Kidney epithelial cell (primary cell): ENCODE measurements at places on chromosomes 11 and 22.

GRCh38 chr11:93908689-93909088 lies 58.3 kb upstream of the VSTM5 start:
- peak; percentile 92 for DNase-seq

DNA sequence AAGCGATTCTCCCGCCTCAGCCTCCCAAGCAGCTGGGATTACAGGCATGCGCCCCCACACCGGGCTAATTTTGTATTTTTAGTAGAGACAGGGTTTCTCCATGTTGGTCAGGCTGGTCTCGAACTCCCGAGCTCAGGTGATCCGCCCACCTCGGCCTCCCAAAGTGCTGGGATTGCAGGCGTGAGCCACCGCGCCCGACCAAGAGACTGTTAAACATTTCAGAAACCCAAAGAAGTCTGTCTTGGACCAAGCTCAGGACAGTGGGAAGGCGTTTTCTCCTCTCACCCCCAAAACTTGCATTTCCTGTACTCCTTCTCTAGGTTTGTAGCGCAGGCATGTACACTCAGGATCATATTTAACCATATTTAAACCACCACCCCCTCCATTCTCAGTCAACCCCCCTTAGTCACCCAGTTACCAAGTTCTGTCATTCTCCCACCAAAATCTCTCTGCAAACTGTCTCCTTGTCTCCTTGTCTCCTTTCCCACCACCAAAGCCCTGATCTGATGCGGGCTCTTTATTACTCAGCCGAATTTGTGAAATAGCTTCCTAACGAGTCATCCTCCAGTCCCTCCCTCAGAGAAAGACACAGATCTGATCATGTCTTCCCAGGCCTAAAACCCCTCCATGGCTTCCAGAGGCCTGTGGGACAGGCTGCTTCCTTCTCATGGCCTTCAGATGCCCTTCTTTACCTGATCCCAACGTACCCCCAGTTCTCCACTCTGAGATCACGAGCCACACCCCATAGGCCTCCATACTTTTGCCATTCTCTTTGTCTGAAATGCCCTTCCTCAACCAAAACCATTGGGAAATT lies 29.0 kb upstream of the CREB3L1 start:
- DNase-seq: peak; percentile 77

DNA sequence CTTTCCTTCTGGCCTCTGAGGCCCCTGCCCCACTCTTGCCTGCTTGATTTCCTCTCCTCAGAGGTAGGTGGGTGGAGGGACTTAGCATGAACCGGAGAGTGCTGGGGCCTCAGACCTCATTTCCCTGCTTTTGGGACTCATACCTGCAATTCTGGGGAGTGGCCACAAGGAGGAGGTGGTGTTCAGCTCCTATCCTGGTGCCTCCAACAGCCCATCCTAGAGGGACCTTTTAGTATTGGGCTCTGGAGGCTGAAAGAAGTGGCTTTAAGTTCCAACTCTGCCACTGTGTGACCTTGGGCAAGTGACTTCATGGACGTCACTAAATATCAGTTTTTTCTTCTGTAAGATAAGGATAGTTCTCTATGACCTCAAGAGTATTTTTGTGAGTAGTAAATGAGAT lies 98.6 kb downstream of the KIAA1671 start:
- no peak for DNase-seq

DNA sequence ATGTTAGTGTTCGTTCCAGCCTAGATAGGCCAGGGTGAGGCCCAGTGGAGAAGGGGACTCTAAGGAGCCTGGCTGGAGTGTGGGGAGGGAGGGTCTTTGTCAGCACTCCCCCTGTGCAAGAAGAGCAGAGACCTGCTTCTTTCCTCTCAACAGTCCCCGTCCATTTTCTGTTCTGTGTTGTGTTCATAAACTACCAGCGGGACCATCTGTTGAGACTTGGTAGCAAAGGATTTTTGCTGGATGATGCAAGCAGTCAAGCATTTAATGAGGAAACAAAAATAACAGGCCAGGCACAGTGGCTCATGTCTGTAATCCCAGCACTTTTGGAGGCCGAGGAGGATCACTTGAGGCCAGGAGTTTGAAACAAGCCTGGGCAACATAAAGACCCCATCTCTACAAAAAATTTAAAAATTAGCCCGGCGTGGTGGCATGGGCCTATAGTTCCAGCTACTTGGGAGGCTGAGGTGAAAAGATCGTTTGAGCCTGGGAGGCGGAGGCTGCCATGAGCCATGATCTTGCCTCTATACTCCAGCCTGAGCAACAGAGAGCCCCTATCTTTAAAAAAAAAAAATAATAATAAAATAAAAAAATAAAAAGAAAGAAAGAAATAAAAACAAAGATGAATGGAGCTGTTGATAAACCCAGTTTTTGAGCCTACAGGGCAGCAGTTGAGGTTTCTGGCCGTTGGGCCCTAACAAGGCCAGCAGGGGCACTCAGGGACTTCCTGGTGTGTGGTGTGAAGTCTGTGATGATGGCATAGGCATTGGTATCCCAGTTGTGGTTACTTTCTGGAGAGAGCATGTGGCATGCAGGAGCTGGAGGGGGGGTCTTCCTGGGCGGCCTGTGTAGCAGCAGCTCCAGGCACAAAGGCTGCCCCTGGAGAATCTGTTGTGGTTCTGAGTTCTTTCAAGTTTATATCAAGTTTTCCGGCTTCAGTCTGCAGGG lies 1.7 kb upstream of the TXNRD2 start:
- peak; percentile 71 for DNase-seq

DNA sequence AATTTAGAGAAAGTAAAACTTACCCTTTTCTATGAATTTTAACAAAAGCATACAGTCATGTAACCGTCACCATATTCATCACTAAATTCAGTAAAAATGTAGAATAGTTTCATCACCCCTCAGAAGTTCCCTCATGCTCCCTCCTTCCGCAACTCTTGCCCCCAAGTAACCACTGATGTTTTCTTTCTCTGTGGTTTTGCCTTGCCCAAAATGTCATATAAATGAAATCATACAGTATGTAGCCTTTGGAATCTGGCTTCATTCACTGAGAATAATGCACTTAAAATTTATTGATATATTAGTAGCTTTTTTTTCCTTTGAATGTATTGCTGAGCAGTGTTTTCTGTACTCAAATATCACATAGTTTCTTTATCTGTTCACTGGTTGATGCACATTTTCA lies 60.1 kb downstream of the DCUN1D5 start:
- DNase-seq: no peak

DNA sequence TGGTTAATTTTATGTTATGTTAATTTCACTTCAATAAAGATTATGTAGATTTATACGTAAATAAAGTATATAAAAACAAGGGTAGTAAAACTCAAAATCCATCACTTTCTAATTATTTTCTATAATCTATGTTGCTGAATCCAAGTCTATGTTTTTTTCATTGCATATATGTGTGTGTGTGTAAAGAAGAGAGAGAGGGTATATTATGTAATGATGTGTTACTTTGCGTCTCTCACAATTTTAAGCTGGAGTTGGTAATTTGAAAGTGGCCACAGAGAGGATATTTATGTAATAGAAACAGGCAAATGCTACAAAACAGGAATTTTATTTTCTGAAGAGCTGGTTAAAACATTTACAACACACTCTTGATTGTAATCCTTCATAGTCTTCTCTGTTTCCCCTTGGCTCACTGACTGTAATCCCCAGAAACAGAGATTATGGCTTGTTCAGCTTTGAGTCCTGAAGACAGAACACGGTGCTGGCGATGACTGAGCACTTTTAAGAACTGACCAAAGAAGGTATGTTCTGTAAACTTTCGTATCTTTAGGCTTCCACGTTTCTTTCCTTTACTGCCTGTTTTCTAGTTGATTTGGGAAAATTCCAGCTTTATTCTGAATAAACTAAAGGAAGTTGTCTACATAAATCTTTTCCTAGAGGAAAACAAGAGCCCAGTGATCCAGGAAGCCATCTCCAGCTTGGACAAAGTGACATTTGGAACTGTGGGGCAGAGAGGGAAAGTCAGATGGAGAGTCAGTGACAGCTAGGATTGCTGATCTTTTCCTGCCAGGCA lies 43.6 kb downstream of the OR2AG2 start:
- DNase-seq: no peak

- DNase-seq: no peak
These were observed 104.8 kb downstream of the ARHGAP42 start for GRCh38 chr11:100791860-100792259.

DNA sequence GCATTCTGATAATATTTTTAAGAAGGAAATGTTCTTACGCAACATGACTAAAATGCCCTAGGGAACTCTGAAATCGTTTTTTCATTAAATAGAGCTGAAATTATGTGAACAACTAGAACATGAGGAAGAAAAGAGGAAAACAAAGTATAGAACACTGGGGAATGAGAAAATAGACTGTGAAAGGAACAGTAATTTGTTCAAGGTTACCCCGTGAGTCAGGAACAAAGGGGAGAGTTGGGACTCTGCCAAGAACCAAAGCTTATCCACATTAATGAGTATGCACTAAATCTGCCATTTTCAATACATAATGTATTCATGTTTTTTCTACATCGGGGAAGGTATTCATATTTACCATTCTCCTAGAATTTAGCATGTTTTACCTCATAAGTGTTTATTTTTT lies 961.8 kb upstream of the CCDC90B start:
- no peak for DNase-seq

DNA sequence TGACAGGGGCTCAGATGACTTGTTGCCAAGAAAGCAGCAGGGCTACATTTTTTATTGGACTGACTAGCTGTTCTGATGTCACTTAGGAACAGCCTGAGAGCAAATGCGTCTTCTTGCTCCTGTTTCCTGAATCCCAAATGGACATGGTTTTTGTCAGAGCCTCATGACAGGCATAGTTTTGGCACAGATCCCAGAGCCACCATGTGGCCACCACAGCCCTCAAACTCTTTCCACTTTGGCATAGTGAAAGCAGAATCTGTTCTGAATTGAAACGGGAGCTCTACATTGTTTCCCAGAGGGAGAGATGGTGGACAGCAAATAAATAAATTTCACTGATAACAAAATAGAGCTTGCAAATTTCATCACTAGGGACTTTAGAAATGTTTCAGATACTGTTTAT lies 222.2 kb downstream of the C11orf87 start:
- no peak for DNase-seq

GRCh38 chr11:82936261-82936660 lies 34.7 kb downstream of the DDIAS start:
- DNase-seq: no peak

- no peak for DNase-seq
These were observed 2.1 kb downstream of the FADD start for GRCh38 chr11:70205049-70205725.

GRCh38 chr22:20488946-20489345 lies 6.6 kb downstream of the KLHL22 start:
- DNase-seq: no peak

- DNase-seq: no peak
These were observed 75.6 kb upstream of the HORMAD2 start for GRCh38 chr22:30004694-30005093.
